Fibroblast of lung (primary cell): ENCODE measurements at places on chromosomes 6 and 20. TPM values are rescaled to one million over a fixed set of nuclear protein-coding genes. Genes with fewer than 3 reads are reported as not detected.

TCF15 gene
- total RNA-seq, result not detected in 2 replicates

GLP1R gene
- not detected in 2 replicates for total RNA-seq

PGC gene
- not detected in 2 replicates for total RNA-seq

PRKN gene
- 4.6 and 5.6 TPM in 2 replicates for total RNA-seq

SSTR4 gene
- total RNA-seq, result not detected in 2 replicates

GRCh38 chr20:39503902-39504709 is 542.0 kb downstream of the DHX35 start:
- DNase-seq, result no peak

- no peak for DNase-seq
Measured at GRCh38 chr20:62463651-62464424, 12.0 kb downstream of the GATA5 start.

GRCh38 chr20:36572701-36573102 is 695 bp upstream of the TGIF2 start:
- peak; percentile 22 for DNase-seq

FAM162B gene
- total RNA-seq, result 13.1 and 16.2 TPM in 2 replicates

DNA sequence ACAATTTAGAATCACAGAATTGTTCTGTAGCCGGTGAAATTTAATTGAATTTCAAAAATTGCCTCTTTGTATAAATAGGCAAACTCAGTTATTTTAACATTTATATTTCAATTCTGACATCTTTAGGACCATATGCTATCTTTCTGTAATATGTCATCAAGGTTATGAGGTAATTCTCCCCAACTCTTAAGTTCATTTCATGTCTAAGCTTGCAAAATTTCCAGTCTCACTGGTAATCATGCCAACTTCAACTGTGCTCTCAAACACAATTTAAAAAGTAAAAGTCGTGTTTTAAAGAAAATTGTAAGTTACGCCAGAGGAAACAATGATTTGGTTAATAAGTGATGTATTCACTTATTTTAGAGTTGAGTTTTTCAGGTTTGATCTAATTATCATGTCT is 1.4 kb downstream of the NCOA7 start:
- no peak for DNase-seq

- no peak for DNase-seq
Measured at GRCh38 chr6:74248966-74249365, 553.0 kb downstream of the CD109 start.

BPIFA1 gene
- total RNA-seq, result not detected in 2 replicates
